ENCODE measurements at places on chromosomes 7 and 10.

GRCh38 chr10:74282151-74282847 lies 131.3 kb downstream of the ADK start:
- DNase-seq: no peak

GRCh38 chr10:22605168-22605567 lies 109.2 kb downstream of the PIP4K2A start:
- no peak for DNase-seq

DNA sequence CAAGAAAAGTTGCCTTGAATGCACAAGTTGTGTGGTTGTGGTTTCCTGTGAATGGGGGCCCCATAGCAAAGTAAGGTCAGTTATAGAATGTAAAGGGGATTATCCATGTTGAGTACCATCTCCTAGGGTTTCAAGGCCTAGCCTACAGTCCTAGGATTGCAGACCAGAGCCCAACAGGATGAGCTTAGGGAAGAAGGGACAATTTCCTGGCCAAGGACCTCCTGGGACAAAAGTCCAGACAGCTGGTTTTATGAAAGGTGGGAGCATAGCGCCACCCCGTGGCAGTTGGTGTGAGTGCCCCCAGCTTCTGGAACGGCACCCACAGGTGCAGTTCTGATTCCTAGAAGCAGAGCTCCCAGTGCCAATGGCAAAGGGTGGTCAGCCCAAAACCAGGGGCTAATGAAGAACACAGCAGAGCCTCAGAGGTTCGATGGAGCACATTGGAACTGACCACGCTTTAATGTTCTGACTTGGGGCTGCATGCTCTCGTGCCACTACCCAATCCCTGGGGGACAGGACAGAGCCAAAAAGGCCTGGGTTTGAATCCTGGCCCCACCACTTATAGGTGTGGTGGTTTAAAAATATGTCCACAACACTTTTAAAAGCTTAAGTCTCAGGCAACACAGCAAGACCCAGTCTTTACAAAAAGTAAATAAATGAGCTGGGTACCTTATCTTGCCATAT lies 25.8 kb upstream of the TMEM120A start:
- DNase-seq: peak; percentile 56

GRCh38 chr10:107544706-107545520 lies 380.4 kb upstream of the SORCS1 start:
- DNase-seq: no peak

- DNase-seq: no peak
These were observed 15.7 kb downstream of the ZFAND2A start for GRCh38 chr7:1144269-1144771.

GRCh38 chr10:133379152-133379800 lies at the start of gene PAOX:
PAOX (plus strand) TSS chr10:133379262; CDS start chr10:133379317, 55 bp downstream.
- DNase-seq: peak; percentile 39

DNA sequence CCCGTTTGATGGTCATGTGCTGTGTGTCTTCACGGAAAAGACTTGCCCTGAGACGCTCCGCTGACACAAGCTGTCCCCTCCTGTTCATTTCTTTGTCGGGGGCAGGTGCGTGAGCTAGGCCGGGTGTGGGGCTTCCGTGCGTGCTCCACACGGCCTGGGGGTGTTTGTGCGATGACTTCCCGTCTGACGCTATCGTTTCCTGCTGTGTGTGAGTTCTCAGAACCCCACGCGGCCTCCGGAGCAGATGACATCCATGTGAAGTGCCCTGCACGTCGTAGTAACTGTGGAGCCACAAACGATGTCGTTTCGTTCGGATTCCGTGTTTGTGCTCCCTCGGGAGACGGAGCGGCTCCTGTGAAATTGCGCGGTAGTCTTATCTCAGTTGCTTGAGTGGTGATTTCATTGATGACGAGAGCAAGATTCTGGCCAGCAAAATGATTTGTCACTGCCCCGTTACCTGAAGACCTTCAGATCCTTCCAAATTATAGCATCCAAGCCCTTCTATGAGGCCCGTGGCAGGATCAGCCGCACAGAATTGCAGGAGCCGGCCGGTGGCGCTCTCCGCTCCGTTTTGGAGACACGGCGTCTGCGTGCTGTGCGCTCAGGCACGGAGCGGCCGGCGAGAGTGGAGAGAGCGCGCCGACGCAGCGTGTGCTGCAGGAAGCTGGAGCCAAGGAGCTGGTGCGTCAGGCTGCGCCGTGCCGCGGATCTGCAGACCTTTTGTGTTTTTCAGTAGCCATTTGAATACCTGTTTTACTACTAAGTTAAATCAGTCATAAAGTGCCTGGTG lies 94.9 kb downstream of the NKX6-2 start:
- no peak for DNase-seq

- no peak for DNase-seq
These were observed 44.2 kb upstream of the PTER start for GRCh38 chr10:16392531-16393069.
